ENCODE measurements at places on chromosomes 7 and 10.

GRCh38 chr7:77899516-77899915 lies 100.9 kb downstream of the PHTF2 start:
- DNase-seq = no peak

DNA sequence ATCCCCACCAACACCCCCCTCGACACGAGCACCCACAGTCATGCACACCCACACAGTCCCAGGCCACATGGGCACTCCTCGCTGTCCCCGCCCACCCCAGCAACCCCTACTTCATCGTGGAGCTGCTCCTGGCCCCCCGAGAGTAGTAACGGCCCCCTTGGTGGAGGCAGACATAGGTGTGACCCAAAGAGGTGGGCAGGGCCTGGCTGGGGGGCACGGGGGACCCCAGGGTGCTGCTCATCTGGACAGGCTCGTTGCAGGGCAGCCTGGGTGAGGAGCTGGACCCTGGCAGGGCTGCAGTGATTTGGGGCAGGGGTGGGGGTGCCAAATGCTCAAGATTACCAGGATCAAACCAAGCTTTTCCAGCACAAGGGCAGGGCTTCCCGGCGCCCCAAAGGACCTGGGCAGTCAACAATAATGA lies 42.4 kb upstream of the ZMIZ1 start:
- DNase-seq = no peak

DNA sequence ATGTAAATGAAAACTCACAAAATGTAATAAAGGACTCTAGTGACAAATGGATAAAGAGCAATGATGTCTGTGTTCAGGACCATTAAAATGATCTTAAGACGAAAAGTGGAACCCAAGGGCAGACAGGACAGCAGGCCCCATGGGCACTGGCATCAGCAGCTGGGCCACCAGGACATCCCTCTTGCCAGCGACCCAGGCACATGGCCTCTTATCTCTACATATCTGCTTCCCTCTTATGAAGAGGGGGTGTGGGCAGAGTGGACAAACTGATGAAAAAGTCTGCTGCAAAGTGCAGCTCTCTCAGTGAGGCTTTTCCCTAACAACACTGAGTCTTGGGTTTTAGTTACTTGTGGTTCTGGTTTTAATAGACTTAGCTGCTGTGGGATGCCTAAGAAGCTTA lies 44.8 kb upstream of the ANKRD1 start:
- no peak for DNase-seq

- no peak for DNase-seq
Observed at GRCh38 chr10:123143162-123143824, 4.6 kb upstream of the HMX2 start.

GRCh38 chr7:135981958-135982646 lies 4.9 kb upstream of the MTPN start:
- no peak for DNase-seq

DNA sequence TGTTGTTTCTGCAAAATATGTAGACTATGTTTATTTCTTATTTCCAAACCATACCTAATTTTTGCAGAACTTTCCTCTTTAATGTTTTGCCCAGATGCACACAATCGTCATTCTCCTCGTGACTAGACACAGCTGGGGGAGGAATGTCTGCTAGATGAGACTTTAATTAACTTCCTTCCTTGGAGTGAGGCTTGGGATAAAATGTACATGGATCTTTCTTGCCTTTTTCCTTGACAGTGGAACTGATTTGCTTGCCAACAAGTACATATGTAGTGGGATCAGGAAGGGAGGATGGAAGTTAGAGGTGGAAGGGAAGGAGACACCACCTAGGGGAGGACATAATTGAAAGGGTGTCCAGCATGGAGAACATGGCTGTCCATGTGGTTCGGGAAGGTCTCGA lies 172.5 kb downstream of the VTI1A start:
- no peak for DNase-seq

DNA sequence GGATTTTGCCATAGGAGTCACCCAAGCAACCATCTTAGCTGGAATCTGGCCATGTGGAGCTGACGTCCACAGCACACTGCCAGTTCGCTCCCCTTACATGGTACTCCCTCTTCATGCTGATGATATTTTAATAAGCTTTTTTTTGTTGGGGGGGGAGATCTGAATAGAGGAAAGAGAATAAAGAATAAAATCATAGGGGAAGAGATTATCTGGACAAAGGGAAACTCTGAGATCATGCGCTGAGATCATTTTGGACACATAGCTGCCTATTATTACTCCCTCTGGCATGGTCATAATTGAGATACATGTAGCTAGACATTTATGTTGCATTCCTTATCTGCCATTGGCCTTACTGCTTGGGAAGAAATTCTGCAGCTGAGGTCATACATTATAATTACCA lies 282.7 kb downstream of the HTR7 start:
- DNase-seq = no peak

- DNase-seq = no peak
Observed at GRCh38 chr10:59633063-59633462, 76.6 kb downstream of the SLC16A9 start.

DNA sequence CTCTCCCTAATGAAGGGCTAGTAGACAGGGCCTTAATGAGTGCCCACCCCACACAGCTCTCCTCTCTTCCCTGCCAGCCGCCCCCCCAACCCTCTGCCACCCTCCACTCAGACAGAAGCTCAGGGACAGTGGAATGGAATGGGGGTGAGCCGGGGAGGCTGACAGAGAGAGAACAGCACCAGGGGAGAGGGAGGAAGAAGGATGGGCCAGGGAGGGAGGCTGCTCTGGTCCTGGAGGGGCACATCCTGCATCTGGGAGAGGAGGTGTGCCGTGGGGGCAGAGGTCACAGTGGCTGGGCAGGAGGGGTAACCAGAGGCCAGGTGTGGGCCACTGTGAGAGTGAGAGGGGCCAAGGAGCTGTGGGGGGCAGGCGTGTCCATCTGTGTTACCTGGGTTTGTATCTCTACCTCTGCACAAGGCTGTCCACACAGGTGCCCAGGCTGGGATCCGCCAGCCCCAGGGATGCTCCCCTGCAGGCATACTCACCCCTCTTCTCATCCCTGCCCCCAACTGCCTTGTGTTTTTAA lies 2.4 kb downstream of the NYAP1 start:
- no peak for DNase-seq

DNA sequence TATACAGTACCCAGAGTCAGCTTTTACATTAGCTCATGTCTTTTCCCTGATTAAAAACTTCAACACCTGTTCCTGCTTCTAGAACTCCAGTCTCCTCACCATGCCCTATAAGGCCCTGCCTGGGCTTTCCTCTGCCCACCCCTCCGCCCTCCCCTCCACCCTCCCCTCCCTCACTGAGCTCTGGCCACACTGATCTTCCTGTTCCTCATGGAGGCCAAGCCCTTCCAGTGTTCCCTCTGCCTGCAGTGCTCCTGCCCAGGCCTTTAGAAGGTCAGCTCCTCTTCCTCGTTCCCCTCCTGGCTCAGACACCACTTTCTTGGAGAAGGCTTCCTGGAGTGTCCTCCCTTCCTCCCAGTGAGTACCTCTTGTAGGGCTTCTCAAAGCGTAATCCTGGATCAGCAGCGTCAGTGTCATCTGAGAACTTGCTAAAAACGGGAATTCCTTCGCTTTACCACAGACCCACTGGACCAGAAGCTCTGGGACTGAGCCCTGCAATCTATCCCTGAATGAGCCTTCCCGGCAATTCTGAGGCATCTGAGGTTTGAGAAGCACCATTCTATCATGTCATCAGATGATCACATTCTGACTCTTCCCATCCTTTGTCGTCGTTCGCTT lies 3.7 kb downstream of the PDZD7 start:
- DNase-seq = no peak

GRCh38 chr10:75658915-75659314 lies 227.5 kb downstream of the LRMDA start:
- DNase-seq = no peak

GRCh38 chr10:110676016-110676415 lies 31.9 kb downstream of the RBM20 start:
- DNase-seq = no peak

- DNase-seq = no peak
Observed at GRCh38 chr10:129852829-129853561, 111.1 kb downstream of the EBF3 start.

GRCh38 chr10:101569622-101570427 lies 18.2 kb downstream of the POLL start:
- DNase-seq = peak; percentile 84

GRCh38 chr10:120002785-120003184 lies 110.3 kb downstream of the SEC23IP start:
- DNase-seq = no peak

Data from WERI-Rb-1 (cell line).